ENCODE measurements at places on chromosomes 16 and 17. TPM values are rescaled to one million over a fixed set of nuclear protein-coding genes. Genes with fewer than 3 reads are reported as not detected.

TEKT1 gene
- total RNA-seq = not detected

ZPBP2 gene
- total RNA-seq = not detected

RNF227 gene
- 1.1 TPM for total RNA-seq

MRC2 gene
- total RNA-seq = 39.5 TPM

DOC2B gene
- total RNA-seq = 0.79 TPM

P3H4 gene
- total RNA-seq = 39.0 TPM

KRTAP3-2 gene
- 0.35 TPM for total RNA-seq

CMTM2 gene
- total RNA-seq = not detected

PAGR1 gene
- total RNA-seq = 48.8 TPM

FOXN1 gene
- total RNA-seq = not detected

PRDM7 gene
- total RNA-seq = not detected

GAA gene
- 55.7 TPM for total RNA-seq

IRF8 gene
- 0.32 TPM for total RNA-seq

CACNG1 gene
- total RNA-seq = not detected

HOXB5 gene
- total RNA-seq = 2.8 TPM

SPATA32 gene
- 0.17 TPM for total RNA-seq

PYY gene
- not detected for total RNA-seq

GAS7 gene
- 0.33 TPM for total RNA-seq

STH gene
- not detected for total RNA-seq

CCDC200 gene
- total RNA-seq = not detected

GID4 gene
- total RNA-seq = 11.2 TPM

PRRT2 gene
- 0.26 TPM for total RNA-seq

ZNF594 gene
- total RNA-seq = 1.6 TPM

TBC1D3I gene
- total RNA-seq = 0.15 TPM

UNK gene
- total RNA-seq = 28.7 TPM

MYCBPAP gene
- 0.94 TPM for total RNA-seq

CXCL16 gene
- 20.2 TPM for total RNA-seq

OR1A1 gene
- not detected for total RNA-seq

CD7 gene
- 0.20 TPM for total RNA-seq

ITGB4 gene
- 62.6 TPM for total RNA-seq

CES4A gene
- 1.6 TPM for total RNA-seq

RNU2-1 gene
- not detected for total RNA-seq

FBXL20 gene
- 8.9 TPM for total RNA-seq

Measured in A549 treated with CpdA at 1 μM for 4 hours (cell line).